ENCODE measurements at places on chromosomes 1 and 21.

DNA sequence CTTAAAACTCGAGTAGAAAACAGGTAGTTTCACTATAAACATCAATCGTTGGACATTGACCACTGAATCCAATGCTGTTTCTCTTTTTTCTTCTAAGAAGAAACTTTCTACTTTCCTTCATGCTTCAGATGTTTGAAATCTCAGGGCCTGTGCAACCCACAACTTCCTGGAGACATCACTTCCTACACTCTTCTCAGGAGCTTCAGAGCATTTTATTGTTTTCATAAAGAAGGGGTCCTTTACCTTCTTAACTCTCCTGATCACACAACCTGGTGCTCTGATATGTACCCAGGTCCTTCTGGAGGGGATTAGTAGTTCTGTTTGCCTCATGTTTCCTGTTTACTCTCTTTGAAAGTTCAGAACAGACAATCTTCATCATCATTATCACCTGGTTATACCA is 113.0 kb upstream of the VAV3 start:
- no peak for DNase-seq

- no peak for DNase-seq
Measured at GRCh38 chr1:196669693-196670092, 17.9 kb downstream of the CFH start.

DNA sequence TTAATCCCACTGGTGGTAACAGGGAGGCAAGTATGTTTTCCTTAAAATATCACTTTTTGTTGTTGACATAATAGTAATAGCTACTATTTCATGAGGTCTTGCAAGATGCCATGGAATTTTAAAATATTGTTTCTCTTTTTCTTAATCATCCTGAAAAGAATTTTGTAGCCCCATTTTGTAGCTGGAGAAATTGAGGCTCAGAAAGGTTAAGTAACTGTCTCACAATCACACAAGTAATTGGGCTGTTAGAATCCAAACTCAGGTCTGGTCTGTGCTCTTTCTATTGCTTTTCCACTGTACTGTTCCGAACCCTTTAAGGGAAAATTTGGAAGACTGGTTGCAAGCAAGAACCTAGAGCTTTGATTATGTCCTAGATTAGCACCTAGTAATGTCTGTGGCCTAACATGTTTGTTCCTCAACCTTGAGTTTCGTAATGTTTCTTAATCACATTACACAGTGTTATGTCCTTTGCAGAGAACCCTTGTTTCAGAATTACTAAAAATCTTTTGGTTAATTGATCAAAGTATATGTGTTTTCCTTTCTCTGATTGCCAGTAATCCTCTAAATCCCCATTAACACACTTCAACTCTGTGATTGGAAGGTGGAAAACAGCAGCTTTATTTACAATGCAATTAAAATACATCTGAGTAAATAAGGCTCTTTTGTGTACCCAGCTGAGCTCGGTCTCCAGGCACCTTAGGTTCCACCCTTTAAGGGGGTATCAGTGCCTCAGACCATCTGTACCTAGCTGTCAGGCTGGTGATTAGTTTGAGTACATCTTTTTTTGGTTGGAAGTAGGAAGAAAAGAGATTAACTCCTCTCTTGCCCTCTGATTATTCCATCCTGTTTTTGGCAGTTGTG is 10.4 kb downstream of the LRRC42 start:
- DNase-seq: no peak

- no peak for DNase-seq
Measured at GRCh38 chr1:212873518-212873917, 15.4 kb downstream of the FLVCR1 start.

DNA sequence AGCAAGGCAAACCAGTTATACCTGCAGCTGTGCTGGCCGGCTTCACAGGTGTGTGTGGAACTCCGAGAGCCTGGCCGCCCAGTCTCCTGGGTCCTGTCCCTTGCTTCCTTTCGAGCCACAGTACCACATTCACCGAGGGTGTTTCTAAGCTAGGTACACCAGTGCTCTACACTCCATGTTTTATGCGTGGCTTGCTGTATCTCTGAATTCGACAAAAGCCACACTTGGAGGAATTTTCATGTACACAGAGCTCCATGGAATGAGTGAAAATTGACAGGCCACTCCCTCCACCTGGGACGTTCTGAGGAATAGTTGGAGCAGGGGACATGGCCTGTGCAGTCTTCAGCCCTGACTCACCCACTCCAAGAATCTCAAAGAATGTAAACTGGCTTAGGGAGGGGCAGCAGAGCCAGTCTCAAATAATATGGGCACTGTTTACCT is 14.0 kb downstream of the ETS2 start:
- no peak for DNase-seq

GRCh38 chr1:70767377-70767776 is 280.2 kb downstream of the PTGER3 start:
- peak; percentile 25 for DNase-seq

DNA sequence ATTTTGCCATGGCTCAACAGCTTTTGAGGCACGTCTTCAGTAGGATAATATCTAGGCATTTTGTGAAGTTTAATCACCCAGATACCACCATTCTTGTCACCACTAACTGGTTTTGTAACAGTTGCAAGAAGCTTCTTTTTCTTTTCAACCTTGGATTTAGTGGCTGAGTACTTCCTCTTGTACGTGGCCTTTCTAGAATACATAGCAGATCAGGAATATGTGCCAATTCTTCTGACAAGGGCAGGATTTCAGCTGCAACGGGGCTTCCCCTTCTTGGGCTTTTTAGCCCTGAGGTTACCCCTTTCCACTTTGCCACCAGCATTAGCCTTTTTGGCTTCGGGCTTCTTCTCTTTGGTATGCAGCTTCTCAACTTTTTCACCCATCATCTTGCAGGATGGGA is 79.3 kb upstream of the WARS2 start:
- DNase-seq: peak; percentile 10

GRCh38 chr1:174964972-174965361 is 34.8 kb upstream of the CACYBP start:
- DNase-seq: peak; percentile 44

GRCh38 chr1:220550811-220551399 is 23.0 kb downstream of the MARK1 start:
- DNase-seq: no peak

GRCh38 chr1:172679000-172679772 is 20.3 kb downstream of the FASLG start:
- peak; percentile 41 for DNase-seq

DNA sequence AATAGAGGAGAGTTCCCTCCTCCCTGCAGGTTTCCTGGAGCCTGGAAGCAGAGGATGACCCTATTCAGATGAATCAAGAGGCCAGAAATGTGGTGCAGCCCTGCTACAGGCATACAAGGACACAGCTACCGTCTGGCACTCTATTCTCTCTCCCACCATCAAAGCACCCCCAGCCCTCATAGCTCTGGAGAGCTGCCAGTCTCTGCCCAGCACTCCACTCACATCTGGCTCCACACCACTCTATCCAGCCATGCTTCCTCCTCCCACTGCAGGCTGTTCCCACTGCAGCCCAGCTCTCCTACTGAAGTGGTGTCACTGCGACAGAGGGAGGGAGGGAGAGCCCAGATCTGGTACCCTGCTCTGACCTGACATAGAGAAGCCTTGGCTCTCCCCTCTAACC is 18.4 kb downstream of the SYT2 start:
- DNase-seq: no peak

DNA sequence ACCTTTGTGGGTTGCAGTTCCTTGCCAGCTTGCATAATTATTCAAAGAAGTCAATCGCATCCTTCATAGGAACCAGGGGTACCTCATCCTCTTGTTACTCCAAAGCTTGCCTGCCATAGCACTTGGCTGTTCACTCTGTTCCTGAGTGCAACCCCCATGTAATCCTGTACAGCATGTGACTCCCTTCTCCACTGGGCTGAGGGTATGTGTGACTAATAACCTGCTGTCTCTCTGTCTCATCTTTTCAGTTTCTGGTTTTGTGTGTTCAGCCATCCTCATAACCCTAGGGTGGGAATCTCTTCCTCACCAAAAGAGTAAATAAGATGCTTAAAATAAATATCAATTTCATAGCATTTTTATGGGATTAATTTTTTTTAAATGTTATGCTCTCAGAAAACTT is 351.9 kb downstream of the S1PR1 start:
- no peak for DNase-seq

DNA sequence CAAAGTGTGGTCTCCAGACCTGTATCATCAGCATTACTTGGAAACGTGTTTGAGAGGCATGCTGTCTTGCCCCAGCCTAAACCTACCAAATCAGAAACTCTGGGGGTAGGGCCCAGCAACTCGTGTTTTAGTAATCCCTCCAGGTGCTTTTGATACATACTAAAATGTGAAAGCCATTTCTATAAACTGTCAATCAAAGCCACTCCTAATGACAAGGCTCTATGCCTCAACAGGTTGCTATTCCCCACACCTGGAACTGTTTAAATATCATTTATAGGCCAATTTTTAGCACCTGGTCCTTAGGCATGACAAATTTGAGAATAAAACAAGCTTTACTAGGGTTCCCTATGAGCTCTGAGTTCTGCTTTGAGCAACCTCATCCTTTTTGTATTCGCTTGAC is 158.7 kb upstream of the NR5A2 start:
- no peak for DNase-seq

- DNase-seq: no peak
Measured at GRCh38 chr1:37127254-37127748, 93.0 kb upstream of the GRIK3 start.

DNA sequence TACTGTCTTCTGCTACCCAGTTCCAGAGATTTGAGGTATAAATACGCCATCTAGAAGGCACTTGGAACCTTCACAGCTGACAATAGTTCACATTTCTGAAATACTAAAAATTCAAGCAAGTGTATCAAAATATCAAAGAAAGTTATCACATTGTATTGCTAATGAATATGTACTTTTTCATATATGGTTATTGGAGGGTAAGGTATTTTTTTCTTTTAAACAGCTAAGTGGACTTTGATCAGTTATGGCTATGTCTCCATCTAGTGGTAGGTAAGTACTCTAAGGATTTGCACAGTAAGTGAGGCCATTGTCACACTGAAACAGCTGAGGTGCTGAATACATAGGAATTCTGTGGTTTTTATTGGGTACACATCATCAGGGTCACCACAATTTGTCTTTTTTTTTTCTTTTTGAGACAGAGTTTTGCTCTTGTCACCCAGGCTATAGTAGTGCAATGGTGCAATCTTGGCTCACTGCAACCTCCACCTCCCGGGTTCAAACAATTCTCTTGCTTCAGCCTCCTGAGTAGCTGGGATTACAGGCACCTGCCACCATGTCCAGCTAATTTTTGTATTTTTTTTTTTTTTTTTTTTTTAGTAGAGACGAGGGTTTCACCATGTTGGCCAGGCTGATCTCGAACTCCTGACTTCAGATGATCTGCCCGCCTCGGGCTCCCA is 49.1 kb upstream of the CR2 start:
- peak; percentile 90 for DNase-seq

GRCh38 chr1:177053648-177054047 is 110.9 kb downstream of the ASTN1 start:
- DNase-seq: no peak

DNA sequence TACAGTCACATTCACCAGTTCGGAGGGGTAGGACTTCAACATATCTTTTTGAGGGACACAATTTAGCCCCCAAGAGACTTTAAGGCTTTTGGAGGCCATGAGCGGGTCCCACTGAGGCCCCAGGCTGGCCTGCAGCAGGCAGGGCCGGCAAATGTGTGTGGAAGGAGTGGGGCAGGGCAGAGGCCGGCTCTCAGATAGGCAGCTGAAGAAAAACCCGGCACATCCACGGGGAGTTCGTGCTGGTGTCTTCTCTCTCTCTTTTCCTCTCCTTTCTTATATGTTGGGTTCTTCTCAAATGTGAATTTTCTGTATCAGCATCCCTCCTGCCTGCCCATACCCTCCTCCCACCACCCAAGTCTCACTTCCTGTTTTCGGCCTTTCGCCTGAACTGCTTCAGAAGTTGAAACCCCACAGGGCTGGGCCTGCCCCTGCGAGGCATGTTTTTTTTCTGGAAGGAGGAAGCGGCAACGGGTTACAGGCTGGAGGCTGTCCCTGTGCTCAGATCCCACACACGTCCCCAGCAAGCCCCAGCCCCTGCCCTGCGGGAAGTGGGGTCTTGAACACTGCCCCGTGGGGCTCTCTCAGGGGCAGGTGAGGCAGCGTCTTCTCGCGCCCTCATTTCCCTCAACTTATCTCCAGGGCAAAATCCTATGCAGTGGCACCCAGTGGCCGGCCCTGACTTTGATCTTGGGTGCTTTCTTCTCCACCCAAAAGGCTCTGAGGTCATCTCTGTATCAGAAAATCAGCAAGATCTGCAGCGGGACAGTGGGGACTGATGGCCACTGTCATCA is 9.7 kb upstream of the UMODL1 start:
- DNase-seq: peak; percentile 87

- no peak for DNase-seq
Measured at GRCh38 chr1:52914463-52914862, 7.1 kb downstream of the ECHDC2 start.

GRCh38 chr21:41124641-41125201 is 43.2 kb upstream of the BACE2 start:
- no peak for DNase-seq

- peak; percentile 71 for DNase-seq
Measured at GRCh38 chr1:6490181-6491080, 1.0 kb downstream of the PLEKHG5 start.

DNA sequence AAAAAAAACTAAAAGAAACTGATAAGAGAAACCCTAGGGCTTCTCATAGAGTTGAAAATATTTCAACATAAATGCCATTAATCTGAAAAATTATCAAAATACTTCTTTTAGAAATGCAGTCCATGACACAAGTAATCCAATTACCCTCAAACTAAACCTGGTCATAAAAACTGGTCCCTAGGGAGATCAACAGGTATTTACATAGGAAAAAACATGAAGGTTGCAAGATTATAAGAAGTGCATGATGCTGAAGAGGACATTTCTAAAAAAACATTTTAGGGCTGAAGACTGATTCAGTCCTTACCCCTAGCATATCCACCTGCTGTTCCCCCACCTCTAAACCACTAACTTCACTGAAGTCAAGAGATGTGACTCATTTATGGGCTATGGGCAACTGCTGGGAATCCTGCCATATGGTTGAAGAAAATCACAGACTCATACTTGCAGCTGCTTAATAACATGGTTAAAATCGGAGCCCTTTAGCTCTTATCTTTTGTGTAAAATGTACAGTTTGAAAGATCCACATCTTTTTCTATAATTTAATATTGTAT is 131.0 kb upstream of the RUNX1 start:
- DNase-seq: no peak

GRCh38 chr21:45940621-45941337 is 40.8 kb upstream of the COL6A1 start:
- no peak for DNase-seq

GRCh38 chr1:112501810-112502641 is 6.7 kb upstream of the WNT2B start:
- peak; percentile 72 for DNase-seq

GRCh38 chr1:1782399-1783221 is 4.3 kb upstream of the NADK start:
- DNase-seq: peak; percentile 66

DNA sequence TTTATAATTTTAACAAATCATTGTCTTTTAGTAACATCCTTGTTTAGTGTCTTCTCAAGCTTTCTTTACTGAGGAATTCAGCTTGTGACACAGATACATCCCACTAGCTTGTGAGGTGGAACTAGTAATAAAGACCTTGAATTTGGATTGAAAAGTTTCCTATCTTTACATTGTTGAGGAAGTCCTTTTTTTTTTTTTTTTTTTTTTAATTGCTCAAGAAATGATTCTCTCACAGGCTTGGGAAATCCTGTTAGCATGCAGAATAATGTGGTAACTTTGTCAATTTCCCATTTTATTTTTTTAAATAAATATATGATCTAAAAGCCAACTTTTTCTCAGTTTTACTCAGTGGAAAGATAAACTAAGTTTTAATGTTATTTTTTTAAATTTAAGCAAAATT is 15.8 kb downstream of the DENND2D start:
- no peak for DNase-seq

- peak; percentile 43 for DNase-seq
Measured at GRCh38 chr1:162028726-162029125, 5.1 kb upstream of the OLFML2B start.
